ENCODE measurements at places on chromosomes 13 and 19. TPM values are rescaled to one million over a fixed set of nuclear protein-coding genes. Genes with fewer than 3 reads are reported as not detected.

ZNF560 gene
- not detected for total RNA-seq

GRCh38 chr13:24630851-24631620, 49.2 kb upstream of the ATP12A start:
- H3K4me3 ChIP-seq = no peak overlapping the region
- H3K4me1 ChIP-seq = no peaks in the 10 kb centered on the region
- no peaks in the 10 kb centered on the region for H3K27me3 ChIP-seq

PRR22 gene
- not detected for total RNA-seq

GRCh38 chr13:60754211-60755090, 357.4 kb downstream of the TDRD3 start:
- no peaks in the 10 kb centered on the region for H3K4me1 ChIP-seq
- DNase-seq = no peak
- H3K36me3 ChIP-seq = no peaks in the 10 kb centered on the region
- no peak overlapping the region for H3K4me3 ChIP-seq
- no peaks in the 10 kb centered on the region for H3K27me3 ChIP-seq

RNASEH2B gene
- total RNA-seq = 106 TPM

AZU1 gene
- 0.36 TPM for total RNA-seq

GRCh38 chr19:42053037-42053935, 16.7 kb downstream of the GRIK5 start:
- H3K4me1 ChIP-seq = peaks cover 5% of the 10 kb centered on the region
- H3K4me3 ChIP-seq = no peak overlapping the region
- no peaks in the 10 kb centered on the region for H3K27me3 ChIP-seq
- peaks cover 17% of the 10 kb centered on the region for H3K36me3 ChIP-seq

C1QTNF9B gene
- not detected for total RNA-seq

Data from sigmoid colon (tissue), 7 donors.